ENCODE measurements at places on chromosomes 16 and 17.

DNA sequence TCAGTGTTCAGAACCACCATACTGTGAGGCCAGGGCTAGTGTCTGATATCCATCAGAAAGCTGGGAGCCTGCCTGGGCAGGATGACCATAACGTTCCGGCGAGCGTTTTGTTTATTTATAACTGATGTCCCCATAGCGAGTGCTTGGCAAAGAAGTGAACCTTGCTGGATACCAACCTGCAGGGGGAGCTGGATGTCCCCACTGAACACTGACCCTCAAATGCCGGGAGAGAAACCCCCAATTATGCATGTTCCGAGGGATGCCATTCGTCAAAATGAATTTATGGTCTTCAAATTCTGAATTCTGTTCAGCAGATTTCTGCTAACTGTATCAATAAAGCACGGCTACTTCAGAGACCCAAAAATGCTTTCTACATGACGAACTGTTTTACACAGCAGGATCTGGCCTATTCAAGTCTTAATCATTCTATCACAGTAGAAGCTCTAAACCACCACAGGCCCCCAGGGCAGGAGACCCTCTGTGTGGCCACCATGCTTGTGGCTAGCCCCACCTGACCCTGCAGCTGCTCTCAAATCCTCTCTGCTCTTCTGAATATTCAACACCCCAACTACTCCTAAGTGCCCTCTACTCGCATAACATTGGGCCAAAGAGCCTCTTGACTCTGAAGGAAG lies 15.2 kb downstream of the MED24 start:
- no peak for DNase-seq

- DNase-seq = no peak
Observed at GRCh38 chr17:82193520-82194220, 19.0 kb downstream of the CCDC57 start.

DNA sequence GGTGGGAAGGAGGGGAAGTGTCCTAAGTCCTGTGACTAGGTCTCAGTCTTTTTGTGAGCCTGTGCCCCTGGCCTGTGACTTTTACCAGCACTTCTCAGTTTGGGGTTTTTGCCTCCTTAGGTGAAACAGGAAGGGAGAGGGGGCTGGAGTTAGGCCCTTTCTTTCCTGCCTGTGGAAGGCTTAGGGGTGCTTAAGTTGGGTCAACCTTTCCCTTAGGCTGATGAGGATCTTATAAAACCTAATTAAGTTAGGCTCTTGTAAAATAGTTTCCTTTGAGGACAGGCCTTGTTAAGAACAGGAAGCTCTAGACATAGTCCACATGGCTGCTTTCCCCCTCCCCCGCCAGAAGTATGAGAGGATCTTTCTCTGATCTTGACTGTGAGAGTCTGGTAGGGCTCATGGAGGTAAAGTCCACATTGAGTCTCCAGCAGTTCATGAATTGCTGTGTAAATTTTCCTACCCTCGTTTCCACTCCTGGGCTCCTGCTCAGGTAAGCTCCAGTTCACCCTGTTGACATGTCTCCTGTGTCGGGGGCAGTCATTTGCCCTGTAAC lies 17.0 kb upstream of the DNASE1 start:
- peak; percentile 37 for DNase-seq

DNA sequence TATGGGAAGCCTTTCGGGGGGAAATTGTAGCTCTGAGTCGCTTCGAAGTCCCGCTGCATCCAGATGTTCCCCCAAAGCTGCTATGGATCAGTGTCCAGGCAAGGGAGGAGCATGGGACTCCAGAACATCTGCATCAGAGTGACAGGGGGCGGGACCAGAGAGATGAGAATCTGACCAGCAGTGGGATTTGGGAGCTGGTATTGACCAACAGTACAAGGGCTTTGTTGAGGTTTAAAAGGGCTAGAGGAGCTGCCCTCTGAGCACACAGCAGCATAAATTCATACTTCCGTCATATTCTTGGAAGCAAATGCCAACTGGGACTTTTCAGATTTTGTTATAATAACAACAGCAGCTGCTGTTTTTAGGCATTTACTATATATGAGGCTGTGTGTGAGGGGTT lies 10.6 kb downstream of the RBFOX1 start:
- DNase-seq = no peak

DNA sequence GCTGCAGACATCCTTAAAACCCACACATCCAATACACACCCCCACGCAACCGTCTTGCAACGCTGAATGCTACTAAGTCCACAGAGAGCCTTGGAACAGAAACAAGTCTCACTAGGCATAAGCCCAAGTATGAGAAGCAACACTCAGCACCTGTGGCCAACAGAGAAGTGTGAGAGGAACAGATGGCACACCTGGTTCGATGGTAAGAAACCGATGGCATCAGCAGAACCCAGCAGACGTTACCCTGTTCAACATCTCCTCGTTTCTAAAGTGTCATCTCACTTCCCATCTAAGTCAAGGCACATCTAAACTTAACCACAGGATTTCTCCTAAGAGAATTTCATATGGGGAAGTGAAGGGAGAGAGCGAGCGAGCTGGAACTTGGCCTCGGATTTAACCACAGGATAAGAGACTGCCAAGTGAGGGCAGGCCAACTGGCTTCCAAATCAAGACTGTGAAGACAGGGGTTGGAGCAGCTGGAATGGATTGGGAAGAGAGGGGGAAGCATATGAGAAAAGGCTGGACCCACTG lies 41.0 kb downstream of the NXPH3 start:
- no peak for DNase-seq

DNA sequence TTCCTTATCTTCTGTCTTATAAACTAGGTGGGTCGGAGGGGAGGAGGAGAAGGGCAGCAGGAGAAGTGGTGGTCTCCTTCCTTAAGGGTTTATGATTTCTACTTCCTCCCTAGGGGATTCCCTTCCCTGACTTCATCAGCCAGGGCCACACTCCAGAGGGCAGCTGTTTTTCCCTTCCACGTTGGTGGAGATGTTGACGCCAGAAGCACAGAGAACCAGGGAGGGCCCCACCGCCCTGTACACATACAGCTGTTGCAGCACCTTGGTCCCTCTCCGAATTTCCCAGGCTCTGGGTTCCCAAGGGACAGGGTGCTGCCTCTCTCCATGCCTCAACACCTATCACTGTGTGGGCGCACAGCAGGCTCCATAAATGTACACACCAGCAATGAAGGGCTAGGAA lies 5.6 kb upstream of the SLC6A4 start:
- no peak for DNase-seq
